ENCODE measurements at places on chromosomes 5 and 9. TPM values are rescaled to one million over a fixed set of nuclear protein-coding genes. Genes with fewer than 3 reads are reported as not detected.

The CD14 gene
- total RNA-seq: 25.0 TPM

DNA sequence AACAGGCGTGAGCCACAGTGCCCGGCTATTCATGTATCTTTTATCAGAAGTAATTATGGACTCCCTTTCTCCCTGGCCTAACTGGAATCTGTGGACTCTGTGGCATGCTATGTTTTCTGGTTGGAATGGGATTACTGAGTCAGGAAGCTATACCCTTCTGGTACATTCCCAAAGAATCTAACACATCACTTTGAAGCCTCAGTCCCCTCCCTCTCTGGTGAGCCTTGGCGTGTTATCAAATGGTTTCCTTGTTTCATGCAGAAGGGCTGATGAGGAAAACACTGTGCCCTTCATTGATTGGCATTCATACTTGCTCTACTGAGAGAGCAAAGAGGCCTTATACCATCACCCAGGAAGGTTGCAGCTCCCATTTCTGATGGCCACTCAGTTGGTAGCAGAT is 22.9 kb downstream of the C5orf15 start:
- H3K36me3 ChIP-seq: no peaks in the 10 kb centered on the region
- H3K27ac ChIP-seq: no peak overlapping the region
- no peaks in the 10 kb centered on the region for H3K4me1 ChIP-seq
- no peaks in the 10 kb centered on the region for H3K27me3 ChIP-seq

GRCh38 chr9:73269430-73270101 is 117.9 kb downstream of the ANXA1 start:
- no peak for DNase-seq
- H3K4me1 ChIP-seq: no peaks in the 10 kb centered on the region
- no peaks in the 10 kb centered on the region for H3K27me3 ChIP-seq
- no peaks in the 10 kb centered on the region for H3K36me3 ChIP-seq

GRCh38 chr9:27634879-27635278 is 61.6 kb upstream of the C9orf72 start:
- no peaks in the 10 kb centered on the region for H3K27me3 ChIP-seq
- no peaks in the 10 kb centered on the region for H3K36me3 ChIP-seq
- no peak for DNase-seq
- no peak overlapping the region for H3K4me3 ChIP-seq

- no peaks in the 10 kb centered on the region for H3K27me3 ChIP-seq
- no peak overlapping the region for H3K27ac ChIP-seq
- no peaks in the 10 kb centered on the region for H3K4me1 ChIP-seq
- H3K4me3 ChIP-seq: no peak overlapping the region
- H3K36me3 ChIP-seq: peaks cover 50% of the 10 kb centered on the region
Measured at GRCh38 chr9:83680233-83680632, 27.5 kb downstream of the UBQLN1 start.

DNA sequence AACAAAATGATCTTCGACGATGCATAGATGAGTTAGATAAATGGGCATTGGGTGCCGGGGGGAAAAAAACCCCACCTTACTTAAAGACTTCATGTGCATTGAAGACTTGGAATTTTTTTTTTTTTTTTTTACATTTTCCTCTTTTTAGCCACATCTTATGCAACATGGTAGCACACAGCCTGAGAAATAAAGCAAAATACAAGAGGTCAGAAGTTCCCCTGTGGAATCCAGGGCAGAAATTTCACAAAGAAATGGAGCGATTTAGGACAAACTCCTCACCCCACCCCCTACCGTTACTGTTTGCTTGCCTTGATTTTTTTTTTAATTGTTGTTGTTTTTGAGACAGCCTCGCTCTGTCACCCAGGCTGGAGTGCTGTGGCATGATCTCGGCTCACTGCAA is 153.2 kb downstream of the GOLPH3 start:
- no peak overlapping the region for H3K4me3 ChIP-seq
- no peak for DNase-seq
- no peaks in the 10 kb centered on the region for H3K27me3 ChIP-seq
